ENCODE measurements at places on chromosomes 4 and X.

GRCh38 chr4:37680089-37680488, 6.1 kb downstream of the RELL1 start:
- no peak for DNase-seq

GRCh38 chr4:54942721-54943120, 182.7 kb downstream of the KDR start:
- DNase-seq = no peak

DNA sequence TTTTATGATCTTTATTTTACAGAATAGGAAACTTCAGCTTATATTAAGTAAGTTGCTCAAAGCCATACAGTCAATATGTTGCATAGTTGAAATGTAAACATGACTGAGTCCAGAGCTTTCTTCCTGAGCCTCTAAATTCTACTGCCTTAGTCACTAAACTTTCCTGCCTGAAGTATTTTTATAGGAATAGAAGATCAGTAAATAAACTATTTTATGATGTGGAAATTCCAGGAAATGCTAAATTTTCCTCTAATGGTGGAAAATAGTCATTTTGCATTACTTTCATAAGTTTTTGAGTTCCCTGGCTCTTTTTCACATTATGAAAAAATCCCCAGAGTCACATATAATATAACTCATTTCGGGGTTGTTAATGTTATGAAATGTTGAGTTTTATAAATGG, 182.8 kb downstream of the BANK1 start:
- no peak for DNase-seq

- DNase-seq = no peak
These were observed 46.1 kb downstream of the LAS1L start for GRCh38 chrX:65488495-65488894.

Data from astrocyte of the cerebellum (primary cell).